SW 1271 (cell line): ENCODE measurements at places on chromosomes 6 and 20.

- DNase-seq: no peak
These were observed 486.2 kb downstream of the HDGFL1 start for GRCh38 chr6:23055523-23055922.

DNA sequence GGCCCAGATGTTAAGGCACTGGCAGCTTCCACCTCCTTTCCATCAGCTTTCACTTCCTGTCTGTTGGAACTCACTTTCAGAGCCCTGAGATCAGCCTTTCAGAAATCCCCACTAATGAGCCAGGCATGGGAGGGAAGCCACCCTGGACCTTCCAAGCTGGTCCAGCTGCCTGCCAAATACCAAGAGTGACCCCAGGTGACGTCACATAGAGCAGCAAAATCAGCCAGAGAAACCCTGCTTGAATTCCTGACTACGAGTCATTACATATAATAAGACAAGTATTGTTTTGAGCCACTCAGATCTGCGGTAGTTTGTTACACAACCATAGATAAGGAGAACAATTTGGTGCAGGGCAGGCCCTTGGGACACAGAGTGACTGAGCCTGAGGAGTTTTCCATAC is 556.0 kb upstream of the JAG1 start:
- DNase-seq: peak; percentile 81

GRCh38 chr6:164756142-164756541 is 553.3 kb downstream of the C6orf118 start:
- DNase-seq: no peak

GRCh38 chr6:84166395-84166794 is 61.0 kb downstream of the CEP162 start:
- DNase-seq: no peak

GRCh38 chr20:40744072-40744817 is 55.2 kb upstream of the MAFB start:
- no peak for DNase-seq

DNA sequence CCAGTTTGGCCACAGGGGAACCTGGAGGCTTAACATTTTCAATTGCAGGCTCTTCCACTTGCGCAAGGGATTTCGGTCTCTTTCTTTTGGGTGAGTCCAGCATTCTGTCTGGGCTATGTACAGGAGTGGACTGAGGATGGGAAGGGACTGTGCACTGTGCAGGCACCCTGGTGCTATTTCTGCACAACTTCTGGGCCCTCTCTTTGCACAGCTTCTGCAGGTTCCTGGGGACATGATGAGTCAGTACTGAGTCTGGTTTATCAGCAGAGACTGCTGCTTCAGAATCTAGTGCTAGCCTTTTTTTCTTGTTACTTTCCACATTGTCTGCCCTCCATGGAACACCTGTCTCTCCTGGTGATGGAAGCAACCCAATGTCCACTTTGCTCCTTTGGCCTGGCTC is 78.5 kb upstream of the ASF1A start:
- no peak for DNase-seq

GRCh38 chr20:44034451-44034850 is 119.8 kb downstream of the TOX2 start:
- DNase-seq: no peak

DNA sequence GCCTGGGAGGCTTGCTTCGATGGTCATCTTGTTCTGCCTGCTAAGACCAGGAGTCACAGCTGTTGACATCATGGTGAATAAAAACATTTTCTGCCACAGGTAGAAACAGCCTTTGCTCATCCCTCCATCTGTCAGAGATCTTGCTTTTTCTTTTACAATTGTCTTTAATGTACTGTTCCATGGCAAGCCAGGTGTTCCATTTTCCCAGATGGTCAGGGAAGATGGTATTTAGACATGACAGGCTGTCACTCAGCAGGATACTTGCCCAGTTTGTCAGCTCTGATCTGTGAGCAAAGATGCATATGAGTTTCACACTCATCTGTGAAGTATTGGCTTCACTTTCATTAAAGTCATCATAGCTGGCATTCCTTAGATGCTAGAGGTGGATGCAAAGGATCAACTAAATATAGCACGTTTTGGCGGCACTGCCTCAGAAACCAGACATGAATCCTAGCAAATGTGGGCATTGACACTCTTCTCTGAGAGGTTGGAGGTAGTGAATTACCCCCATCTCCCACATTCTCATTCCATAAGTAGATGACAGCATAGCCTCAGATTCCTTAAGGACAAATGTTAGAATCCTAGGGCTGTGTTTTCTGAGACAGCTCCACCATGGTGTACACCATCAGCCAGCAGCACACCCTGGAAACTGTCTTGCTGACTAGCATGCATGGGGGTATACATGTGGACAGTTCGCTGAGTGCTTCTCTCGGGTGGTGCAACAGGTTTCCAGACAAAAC is 4.2 kb downstream of the SSTR4 start:
- no peak for DNase-seq

DNA sequence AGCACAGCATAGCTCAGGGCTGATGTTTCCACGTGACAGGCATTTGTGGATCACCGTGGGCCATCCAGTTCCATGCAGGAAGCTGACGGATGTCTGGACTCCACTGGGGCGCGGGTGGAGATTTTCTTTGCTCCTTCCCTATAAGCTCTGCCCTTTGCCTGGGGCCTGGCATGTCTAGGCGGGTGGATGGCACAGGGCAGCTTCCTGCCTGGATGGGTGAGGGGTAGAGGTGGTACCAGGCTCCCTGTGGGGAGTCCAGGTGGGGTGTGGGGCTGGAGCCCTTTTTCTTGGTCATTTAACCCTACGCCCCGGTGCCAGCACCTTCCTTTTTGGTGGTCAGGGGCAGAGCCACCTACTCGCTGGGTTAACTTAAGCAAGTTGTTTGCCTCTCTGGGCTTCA is 10.4 kb downstream of the FAM110A start:
- no peak for DNase-seq

- DNase-seq: no peak
These were observed 7.0 kb downstream of the LBP start for GRCh38 chr20:38353316-38353715.

DNA sequence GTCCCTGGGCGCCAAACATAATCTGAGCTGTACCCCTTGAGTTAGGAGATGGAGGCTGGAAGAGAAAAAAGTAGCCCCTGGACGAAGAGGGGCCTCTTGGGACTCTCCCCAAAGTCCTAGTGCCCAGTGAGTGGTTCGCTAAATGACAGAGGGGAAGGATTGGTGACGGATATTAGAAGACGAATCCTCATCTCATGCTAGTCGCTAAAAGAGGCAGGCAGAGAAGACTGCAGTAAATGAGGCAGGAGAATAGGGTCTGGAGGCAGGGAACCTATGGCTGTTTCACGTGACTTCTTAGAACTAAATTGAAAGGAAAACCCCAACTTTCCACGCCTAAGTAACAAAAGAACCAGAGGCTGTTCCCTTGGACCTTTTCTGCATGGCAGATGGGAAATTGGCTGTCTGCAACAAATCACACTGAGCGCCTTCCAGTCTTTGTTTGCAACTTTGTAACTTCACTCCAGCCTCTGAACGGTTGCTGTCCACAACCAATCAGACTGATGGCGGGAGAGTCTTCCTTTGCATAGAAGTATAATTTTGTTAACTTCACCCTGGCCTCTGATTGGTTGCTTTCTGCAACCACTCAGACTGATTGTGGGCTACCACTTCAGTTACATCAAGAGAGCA is 731 bp upstream of the RBL1 start:
- DNase-seq: no peak

DNA sequence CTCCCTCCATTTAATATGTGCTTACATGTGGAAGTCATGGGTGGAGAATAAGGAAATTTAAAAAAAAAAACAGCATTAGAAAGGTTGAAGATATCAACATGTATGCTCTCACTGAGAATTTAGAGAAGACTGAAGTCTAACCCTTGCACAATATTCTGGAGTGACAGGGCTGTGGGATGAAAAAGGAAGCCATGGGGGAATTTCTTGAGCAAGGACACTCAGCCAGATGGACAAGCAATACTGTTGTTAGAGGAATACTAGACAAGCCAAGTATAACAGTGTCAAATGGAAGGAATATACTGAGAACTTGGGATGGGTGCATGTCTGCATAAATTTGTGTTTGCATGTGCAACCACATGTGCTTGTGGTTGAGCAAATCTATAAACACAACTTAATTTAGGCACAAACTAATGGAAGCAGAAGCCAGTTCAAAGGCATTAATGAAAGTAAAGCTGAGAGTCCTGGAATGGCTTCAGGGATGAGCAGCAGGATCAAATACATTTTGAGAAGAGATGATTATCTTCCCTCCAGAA is 119.7 kb downstream of the ADGRB3 start:
- DNase-seq: no peak

DNA sequence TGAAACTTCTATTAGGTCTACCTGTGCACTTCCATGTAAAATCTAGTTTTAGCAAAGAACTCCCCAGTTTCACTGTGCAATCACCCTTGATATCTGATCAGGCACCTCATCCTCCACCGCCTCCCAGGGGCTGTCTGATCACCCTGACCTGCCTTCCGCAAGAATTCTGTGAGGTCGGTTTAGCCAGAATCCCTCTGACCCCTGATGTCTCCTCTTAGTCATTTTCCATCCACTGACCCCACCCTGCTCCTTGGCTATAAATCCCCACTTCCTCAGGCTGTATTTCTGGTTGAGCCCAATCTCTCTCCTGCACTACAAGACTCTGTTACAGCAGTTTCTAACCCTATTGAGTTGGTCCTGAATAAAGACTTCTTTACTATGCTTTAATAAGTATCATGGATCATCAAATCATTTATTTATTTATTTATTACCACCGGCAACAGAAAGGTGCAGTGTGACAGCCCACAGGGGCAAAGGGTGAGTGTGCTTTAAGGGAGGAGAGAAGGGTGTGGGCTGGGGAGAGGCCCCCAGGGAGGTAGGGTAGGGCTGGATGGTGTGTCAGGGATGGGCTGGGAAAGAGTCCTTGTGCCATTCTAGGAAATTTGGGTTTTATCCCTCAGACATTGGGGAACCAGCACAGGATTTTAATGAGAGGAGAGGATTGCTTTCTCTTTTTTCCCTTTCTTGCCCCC is 11.2 kb upstream of the SERPINB6 start:
- no peak for DNase-seq

GRCh38 chr6:39961178-39961577 is 26.9 kb upstream of the MOCS1 start:
- DNase-seq: no peak

DNA sequence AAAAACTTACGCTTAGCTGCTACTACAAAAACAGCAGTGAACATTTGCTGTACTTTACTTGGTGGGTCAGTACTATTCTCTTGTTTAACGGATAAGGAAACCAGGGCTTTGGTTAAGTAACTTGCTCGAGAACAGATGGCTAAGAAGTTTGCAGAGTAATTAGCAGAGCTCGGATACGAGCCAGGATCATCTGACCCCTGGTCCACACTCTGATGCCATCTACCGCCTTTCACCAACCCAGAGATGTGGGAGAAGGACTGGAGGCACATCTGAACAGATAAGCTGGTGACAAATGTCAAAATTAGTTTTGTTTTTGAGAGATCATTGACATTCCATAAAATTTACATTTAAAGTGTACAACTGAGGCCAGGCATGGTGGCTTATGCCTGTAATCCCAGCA is 18.9 kb upstream of the RPL7L1 start:
- no peak for DNase-seq

- DNase-seq: no peak
These were observed 145.5 kb upstream of the RNF24 start for GRCh38 chr20:4160761-4161305.

DNA sequence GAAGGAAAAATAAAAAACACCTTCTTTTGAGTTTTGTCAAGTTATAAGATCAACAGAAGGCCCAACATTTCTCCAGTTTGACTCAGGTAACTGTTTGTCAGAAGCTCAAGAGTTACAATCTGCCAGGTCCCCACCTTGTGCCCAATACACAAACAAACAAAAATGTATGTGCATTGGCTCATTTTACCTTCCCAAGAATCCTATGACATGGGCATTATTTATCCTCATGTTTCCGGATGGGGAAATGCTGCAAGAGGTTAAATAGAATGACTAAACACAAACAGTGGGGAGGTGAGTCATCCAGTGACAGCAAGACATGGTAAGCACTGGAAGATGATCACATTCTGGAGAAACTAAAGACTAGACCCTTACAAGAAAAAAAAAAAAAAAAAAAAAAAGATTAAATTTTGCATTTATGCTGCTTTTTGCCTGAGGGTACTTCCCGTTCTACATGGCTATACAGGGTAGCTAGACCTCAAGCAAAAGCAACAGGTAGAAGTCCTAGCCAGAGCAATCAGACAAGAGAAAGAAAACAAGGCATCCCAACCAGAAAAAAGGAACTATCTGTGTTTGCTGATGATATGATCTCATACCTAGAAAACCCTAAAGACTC is 23.6 kb upstream of the ANKRD60 start:
- DNase-seq: peak; percentile 88

- no peak for DNase-seq
These were observed 318.7 kb downstream of the DHX35 start for GRCh38 chr20:39280875-39281274.

DNA sequence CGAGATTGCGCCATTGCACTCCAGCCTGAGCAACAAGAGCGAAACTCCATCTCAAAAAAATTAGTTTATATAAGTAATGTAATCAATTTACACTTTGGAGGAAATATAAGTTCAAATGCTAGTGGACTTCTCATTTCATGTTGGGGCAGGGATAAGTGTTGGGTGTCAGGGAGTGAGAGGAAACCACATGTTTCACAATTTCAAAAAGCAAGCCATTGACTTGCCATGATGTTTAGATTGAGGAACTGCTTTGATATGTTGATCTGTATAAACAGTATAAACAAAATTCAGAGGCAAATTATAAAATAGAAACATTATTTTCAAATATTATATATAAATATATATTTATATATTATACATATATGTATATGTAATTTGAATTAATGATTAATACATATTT is 42.7 kb downstream of the FILIP1 start:
- no peak for DNase-seq

DNA sequence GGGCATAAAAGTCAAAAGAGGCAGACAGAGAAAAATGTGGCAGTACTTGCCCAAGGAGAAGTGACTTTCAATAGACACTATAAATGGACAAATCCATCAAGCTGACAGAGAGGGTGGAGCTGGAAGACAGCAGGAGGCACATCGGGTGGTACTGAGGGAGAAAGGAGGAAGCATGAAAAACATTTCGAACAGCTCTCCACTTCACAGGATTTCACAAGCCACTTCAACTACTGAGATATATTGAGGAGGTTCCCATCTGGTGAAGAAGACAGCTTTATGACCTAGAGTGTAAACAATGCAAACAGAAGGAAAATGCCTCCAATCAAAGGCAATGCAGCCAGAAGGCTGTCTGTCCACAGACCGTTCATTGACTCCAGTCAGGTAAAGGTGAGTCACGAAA is 259.4 kb upstream of the ECI2 start:
- no peak for DNase-seq

DNA sequence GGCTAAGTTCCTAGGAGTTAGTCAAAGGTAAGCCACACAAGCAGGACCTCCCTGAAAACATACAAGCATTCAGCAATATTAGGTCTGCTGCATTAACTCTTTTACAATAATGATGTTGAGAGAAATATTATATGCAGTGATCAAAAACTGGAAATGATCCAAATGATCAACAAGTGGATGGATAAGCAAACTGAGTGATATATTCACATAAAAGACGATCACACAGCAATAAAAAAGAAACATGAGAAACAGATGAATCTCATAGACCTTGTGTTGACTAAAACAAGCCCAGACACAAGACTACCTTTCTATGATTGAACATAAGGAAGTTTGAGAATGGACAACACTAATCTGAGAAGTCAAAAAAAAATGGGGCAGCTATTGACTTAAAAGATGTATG is 39.9 kb downstream of the LMBRD1 start:
- DNase-seq: no peak
